ENCODE measurements at places on chromosomes 7 and 10. TPM values are rescaled to one million over a fixed set of nuclear protein-coding genes. Genes with fewer than 3 reads are reported as not detected.

DNA sequence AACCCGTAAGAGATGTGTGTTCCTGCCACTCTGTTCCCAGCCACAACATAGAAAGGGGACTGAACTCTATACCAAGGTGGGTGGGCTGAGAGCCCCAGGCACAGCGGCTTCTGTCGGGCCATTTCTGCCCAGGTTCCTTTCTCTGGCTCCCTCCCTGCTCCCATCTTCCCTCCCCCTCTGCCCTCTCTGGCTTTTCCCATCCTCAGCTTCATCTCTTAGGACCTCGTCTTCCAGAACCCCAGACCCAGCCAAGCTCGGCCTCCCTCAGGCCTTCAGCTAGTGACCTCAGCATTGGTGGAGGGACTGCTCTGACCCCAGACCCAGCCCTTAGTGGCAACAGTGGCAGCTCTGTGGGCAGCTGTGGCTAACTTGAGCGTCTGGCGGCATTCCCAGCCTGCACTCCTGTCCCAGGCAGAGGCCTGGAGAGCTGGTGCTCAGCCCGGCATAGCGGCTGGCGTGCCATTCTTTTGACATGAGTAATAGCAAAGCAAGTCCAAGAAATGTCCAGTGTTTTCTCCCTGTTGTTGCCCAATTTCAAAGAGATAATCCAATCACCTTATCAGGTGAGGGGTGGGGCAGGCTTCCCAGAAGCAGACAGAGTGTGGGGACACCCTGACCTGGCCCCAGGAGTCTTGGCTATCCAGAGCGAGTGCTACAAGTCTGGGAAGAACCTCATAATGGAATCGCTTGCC is 15.9 kb downstream of the PTPRE start:
- H3K27ac ChIP-seq, result peak overlapping the region; percentile 30
- H3K36me3 ChIP-seq, result no peaks in the 10 kb centered on the region
- H3K4me3 ChIP-seq, result no peak overlapping the region
- no peaks in the 10 kb centered on the region for H3K27me3 ChIP-seq
- no peak for DNase-seq

DNA sequence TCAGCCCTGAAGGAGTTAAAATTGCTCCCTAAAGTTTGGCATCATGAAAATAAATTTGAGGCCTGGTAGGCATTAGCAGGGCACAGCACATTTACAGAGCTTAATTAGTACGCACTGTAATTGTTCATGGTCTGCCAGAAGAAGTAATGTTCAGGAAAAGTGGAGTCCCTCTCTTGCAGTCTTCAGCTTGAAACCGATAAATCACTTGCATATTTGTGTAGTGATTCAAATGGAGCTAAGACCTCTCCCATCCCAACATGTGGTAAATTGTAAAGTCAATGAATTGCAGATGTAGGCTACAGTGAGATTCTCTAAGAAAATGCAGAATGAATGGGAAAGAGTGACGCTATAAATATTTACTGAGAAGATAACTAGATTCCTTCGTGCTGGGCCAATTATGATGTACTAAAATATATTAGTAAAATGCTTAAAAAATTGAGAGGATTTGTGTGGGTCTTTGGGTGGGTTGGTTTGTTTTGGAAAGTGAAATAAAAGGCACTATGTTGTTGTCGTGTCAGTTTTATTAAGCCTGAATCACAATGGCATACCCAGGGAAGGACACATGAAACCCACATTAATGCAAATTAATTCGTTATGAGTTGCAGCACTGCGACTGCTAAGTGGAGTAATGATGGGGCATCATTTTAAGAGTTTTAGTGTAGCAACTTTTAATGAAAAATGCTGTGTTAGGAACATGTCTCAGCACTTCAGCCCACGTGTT is 8.4 kb downstream of the TCF7L2 start:
- DNase-seq, result no peak
- H3K27ac ChIP-seq, result no peak overlapping the region
- H3K27me3 ChIP-seq, result no peaks in the 10 kb centered on the region
- peaks cover 45% of the 10 kb centered on the region for H3K4me1 ChIP-seq
- H3K4me3 ChIP-seq, result no peak overlapping the region
- no peaks in the 10 kb centered on the region for H3K36me3 ChIP-seq

DNA sequence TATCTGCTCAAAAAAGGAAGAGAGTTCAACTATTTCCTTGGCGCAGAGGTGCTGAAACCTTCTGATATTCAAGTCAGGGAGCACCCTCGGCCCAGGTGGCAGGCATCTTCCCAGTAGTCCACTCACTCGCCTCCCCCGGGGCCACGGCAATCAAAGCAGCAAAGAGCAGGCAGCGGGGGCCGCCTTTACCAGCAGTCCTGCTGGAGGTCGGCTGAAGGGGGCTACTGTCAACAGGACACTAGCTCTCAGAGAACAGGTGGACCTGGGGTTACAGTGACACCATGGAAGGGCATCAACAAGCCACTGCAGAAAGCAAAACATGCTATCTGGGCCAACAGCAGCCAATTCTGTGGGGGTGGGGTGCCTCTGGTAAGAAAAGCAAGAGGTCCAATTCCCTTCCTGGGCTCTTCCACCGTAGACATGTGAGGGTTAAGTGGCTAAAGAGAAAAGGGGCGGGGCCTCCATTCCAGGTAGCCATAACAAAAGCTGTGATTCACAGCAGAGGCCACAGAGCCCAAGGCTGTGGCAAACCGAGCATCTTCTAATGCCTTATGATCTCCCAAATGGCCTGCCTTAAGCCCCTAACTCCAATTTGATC is 9.4 kb downstream of the FZD9 start:
- H3K27me3 ChIP-seq, result no peaks in the 10 kb centered on the region
- H3K27ac ChIP-seq, result no peak overlapping the region
- DNase-seq, result no peak
- H3K36me3 ChIP-seq, result peaks cover 64% of the 10 kb centered on the region
- no peaks in the 10 kb centered on the region for H3K4me1 ChIP-seq

DNA sequence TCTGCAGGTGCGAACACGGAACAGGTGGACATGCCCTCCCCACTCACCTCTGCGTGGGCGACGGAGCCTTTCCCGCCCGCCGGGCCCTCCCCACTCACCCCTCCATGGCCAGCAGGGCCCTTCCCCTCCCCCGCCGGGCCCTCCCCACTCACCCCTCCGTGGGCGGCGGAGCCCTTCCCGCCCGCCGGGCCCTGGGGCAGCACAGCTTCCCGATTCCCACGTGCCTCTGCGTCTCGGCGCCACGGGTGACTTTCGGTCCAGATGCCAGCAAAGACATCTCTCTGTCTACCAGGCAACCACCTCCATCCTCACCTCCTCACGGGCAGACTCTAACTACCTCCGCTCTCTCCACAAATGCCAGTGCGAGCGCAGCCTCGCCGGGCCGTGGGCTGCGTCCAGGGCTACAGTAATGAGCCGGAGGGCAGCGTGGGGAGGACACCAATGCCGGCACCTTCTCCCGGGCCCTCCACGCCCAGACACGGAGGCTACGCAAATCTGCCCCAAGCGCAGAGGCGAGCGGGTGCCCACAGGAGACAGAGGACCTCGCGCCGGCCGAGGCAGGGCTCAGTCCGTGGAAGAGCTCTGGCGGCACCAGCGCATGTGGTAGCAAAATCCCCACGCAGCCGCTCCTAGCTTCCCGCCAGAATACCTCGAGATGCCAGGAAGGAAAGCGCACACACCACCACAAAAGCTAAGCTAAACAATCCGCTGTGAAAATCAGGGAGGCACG is 21.8 kb downstream of the GPER1 start:
- no peak overlapping the region for H3K27ac ChIP-seq
- DNase-seq, result no peak
- no peak overlapping the region for H3K4me3 ChIP-seq
- H3K36me3 ChIP-seq, result peaks cover 7% of the 10 kb centered on the region
- H3K4me1 ChIP-seq, result no peaks in the 10 kb centered on the region
- H3K27me3 ChIP-seq, result no peaks in the 10 kb centered on the region

- peaks cover 26% of the 10 kb centered on the region for H3K4me1 ChIP-seq
- H3K27me3 ChIP-seq, result no peaks in the 10 kb centered on the region
- no peak overlapping the region for H3K4me3 ChIP-seq
Observed at GRCh38 chr7:805261-805660, 27.0 kb upstream of the SUN1 start.

DNA sequence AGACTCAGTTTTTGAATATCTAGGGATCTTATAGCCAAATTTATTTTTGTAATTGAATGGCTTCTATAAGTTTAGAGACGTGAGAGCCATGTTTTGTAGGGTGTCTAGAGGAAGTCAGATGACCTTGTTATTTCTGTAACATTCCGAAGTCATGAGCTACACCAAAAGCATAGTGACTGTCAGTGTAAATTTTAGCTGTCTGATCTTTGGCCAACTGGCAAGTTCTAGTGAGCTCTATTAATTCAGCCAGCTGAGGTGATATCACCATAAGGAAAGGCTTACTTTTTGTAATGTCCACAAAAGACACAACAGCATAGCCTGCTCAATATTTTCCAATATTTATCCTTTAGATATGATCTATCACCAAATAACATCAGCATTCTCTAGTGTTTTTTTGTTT is 9.9 kb upstream of the NT5C3A start:
- no peak for DNase-seq
- H3K4me3 ChIP-seq, result no peak overlapping the region
- H3K27me3 ChIP-seq, result no peaks in the 10 kb centered on the region
- H3K36me3 ChIP-seq, result no peaks in the 10 kb centered on the region
- no peak overlapping the region for H3K27ac ChIP-seq

GRCh38 chr10:29736366-29737073 is 101.7 kb upstream of the SVIL start:
- no peak for DNase-seq
- H3K36me3 ChIP-seq, result peaks cover 5% of the 10 kb centered on the region
- peak overlapping the region; percentile 81 for H3K4me3 ChIP-seq

Gene GFRA1
- 56.0 TPM for total RNA-seq
